ENCODE measurements at places on chromosomes 2 and 18.
A peak's percentile ranks its signal among the peaks of the same experiment; 100 is the strongest.

- DNase-seq, result no peak
Measured at GRCh38 chr2:26300234-26300925, 45.6 kb upstream of the SELENOI start.

GRCh38 chr2:149353421-149353820 lies 23.0 kb downstream of the LYPD6 start:
- DNase-seq, result no peak

DNA sequence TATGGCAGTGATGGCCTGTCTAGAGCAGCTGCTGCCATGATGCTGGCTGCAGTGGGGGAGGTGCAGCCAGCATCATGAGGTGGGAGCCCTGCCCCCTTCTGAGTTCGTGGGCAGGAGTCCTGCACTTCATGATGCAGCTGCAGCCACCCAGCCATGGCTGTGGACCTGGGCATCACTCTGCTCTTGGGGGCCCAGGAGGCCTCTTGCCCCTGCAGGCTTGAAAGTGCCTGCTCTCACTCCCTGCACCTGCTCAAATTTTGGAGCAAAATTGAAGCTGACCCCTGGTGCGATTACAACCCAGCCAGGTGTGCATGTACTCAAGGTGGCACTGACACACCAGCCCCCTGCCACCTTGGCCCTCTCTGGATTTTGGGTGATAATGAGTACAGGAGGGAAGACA lies 712.9 kb downstream of the NUP35 start:
- DNase-seq, result no peak

GRCh38 chr2:219658196-219658846 lies 30.9 kb downstream of the SLC4A3 start:
- no peak for DNase-seq

DNA sequence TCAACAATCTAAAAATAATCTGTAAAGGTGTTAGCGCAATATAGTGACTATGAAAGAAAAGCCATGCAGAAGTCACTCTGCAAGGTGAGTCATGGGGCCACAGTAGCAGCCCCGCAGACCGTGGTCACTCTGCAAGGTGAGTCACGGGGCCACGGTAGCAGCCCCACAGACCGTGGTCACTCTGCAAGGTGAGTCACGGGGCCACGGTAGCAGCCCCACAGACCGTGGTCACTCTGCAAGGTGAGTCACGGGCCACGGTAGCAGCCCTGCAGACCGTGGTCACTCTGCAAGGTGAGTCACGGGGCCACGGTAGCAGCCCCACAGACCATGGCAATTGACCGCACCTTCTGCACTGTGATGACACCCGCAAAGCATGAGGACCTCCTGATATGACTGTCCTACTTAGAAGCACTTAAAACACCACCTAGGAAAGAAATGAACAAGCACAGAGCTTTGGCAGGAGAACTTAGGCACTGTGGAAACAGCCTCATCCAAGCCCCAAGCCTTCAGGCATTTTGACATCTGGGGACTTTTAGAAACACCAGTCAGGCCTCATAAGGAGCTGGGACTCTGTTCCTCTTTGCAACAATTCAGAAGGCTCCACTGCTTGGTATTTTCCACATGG lies 70.1 kb downstream of the LDLRAD4 start:
- DNase-seq, result no peak

DNA sequence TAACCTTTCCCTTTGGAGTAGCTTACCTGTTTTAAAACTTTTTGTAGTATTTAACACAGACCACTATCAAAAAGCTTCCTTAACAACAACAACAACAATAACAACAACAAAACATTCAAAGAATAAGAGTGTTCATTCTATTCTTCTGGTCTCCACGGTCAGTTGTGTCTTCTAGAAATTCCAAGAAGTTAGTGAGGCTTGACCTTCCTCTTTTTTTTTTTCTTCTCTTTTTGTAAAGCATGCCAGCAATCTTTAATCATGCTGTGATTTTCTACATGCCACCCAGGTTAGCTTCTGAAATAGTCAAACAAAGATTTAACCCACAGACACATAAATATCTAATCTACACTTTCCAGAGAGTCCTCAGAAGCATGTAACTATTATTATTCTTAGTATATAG lies 28.4 kb upstream of the KLHL14 start:
- peak; percentile 41 for DNase-seq

DNA sequence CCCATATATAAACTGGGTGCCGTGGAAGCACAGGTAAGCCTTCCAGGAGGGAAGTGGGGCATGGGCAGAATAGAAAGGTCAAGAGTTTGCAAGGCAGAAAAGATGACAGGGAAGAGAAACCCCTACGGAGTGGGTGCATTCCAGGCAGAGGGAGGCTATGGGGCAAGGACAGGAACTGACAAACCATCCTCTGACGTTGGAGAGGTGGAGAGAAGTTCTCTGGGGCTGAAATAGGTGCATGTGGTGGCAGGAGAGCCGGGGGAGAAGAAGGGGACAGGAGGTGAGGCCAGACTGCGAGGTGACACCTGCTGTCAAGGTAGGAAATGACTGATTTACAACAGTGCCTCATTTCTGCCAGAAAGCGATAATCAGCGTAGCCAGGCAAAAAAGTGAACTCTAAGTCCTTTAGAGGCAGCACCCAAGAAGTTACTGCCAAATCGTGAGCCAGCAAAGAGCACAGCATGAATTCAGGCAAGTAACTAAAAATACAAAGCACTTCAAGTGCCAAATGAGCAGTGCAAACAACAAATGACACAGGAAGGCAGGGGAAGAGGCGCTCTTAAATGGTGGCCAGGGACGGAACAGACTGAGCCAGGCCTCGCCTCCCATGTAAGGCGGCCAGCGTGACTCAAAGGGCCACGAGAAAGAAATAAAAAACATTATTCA lies 113.3 kb upstream of the ACVR1C start:
- DNase-seq, result no peak

DNA sequence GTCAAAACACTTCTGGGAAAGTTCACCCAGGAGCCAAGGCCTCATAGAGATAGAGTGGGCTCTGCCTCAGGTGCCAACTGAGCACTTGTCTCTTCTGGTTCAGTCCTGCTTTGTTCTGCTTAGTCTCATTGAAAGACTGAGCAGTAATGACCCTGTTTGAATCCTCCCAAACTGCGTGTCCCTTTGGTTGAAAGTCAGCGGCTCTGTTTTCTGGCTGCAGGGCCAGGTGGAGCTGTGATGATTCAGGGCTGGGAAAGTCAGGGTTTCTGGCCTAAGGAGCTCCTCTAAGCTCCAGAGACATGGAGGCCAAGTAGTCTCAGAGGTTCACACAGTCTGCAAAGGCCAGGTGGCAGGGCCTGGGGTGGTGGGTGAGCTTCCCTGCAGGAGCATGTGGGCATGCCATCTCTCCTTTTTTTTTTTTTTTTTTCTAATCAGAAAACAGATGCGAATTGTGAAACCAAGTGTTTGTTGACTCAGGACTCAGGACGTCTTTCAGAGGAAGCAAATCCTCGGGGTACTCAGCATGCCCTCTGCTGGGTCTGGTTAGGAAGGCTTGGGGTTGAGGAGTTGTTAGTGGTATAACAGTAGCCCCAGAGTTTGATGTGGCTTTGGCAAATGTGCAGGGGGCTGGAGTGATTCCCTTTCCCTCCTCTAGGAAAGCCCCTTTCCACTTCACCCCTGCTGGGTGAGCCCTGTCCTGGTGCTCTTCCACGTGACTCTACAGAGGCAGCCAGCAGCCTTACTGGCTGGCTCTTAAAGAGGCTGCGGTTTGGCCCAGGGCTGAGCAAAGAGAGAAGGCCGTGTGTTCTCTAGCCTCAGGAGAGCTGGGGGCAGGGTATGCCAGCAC lies 38.3 kb downstream of the TMEM17 start:
- DNase-seq, result no peak

GRCh38 chr2:120555092-120555491 lies 180.6 kb upstream of the GLI2 start:
- DNase-seq, result no peak

GRCh38 chr18:58249712-58250111 lies 205.7 kb downstream of the NEDD4L start:
- DNase-seq, result no peak

GRCh38 chr18:55473058-55473457 lies 114.9 kb downstream of the TCF4 start:
- no peak for DNase-seq

GRCh38 chr2:16173893-16174692 lies 233.7 kb downstream of the MYCN start:
- DNase-seq, result no peak

DNA sequence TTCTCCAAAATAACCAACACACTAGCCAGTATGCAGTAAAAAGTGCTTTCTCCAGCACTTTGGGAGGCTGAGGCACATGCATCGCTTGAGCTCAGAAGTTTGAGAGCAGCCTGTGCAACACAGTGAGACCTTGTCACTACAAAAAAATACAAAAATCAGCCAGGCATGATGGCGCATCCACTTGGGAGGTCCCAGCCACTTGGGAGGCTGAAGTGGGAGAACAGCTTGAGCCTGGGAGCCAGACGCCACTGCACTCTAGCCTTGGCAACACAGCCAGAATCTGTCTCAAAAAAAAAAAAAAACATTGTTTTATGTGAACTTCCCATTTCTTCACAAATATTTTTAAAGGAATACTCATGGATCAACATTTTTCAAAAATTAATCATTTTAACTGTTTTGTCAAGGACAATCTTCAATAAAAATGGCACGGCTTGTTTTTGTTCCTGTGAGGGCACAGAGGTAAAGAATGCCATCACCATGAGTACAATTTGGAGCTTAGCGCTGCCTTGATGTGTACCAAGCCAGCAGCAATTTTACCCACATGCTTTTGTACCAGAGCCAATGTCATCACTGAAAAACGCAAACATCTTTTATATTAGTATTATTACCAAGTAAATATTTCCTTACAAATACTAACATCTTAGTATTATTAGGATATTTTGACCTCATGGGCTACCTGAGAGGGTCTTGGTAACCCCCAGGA lies 26.7 kb downstream of the RAB1A start:
- no peak for DNase-seq

DNA sequence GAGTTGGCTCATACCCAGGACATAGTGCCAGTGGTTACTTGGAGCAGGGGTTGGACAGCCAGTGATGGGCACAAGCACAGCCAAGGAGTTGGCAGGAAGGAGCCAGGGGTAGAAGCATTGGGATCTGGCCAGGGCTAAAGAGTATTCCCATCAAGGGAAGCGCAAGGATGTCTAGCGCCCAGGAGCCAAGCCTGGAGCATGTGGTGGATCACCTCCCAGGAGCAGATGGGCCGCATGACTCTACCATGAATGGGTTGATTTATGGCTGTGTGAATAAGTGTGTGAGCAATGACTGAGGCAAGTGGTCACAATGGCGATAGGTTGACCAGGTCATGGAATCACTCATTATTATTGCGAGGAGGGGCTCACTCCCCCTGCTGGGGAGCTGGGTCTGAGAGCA lies 111.1 kb downstream of the FHOD3 start:
- DNase-seq, result peak; percentile 42

GRCh38 chr2:493228-493627 lies 184.0 kb downstream of the TMEM18 start:
- DNase-seq, result no peak

Data from RCC 7860 (cell line).